ENCODE measurements at places on chromosomes 1 and 21. TPM values are rescaled to one million over a fixed set of nuclear protein-coding genes. Genes with fewer than 3 reads are reported as not detected.
A peak's percentile ranks its signal among the peaks of the same experiment; 100 is the strongest.

Gene FAM163A
- not detected for total RNA-seq

DNA sequence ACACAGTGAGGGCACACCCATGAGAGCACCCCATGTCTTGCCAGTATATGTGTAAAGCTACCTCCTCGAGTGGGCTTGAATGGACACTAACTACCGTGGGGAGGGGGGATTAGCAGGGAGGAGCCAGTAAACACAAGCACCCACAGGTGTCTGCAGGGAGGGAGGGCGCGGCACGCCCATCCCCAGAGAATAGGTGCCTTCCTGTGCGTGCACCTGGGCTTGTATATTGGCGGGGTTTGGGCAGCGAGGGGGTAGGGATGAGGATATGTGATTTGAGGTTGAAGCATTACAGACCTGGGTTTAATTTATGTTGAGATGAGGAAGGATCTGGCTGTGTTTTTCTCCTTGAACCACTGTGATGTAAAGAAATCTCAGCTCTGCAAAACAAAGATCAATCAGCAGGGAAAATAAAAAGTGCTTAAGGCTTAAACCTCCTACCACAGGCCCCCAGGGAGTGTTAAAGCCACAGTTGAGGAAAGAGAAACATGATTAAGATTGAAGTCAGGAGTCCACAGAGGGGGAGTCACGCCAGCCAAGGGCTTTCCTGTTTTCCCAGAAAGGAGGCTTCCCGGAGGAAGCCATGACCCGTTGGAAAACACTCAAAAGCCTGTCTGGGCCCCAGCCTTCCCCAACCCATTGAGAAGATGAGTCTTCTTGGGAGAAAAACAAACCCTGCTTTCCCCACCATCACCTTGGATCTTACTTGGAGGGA is 80.0 kb downstream of the CAMK2N1 start:
- DNase-seq, result peak; percentile 50
- no peak overlapping the region for H3K27ac ChIP-seq
- H3K27me3 ChIP-seq, result peaks cover 85% of the 10 kb centered on the region
- H3K4me1 ChIP-seq, result peaks cover 3% of the 10 kb centered on the region
- H3K36me3 ChIP-seq, result no peaks in the 10 kb centered on the region

DNA sequence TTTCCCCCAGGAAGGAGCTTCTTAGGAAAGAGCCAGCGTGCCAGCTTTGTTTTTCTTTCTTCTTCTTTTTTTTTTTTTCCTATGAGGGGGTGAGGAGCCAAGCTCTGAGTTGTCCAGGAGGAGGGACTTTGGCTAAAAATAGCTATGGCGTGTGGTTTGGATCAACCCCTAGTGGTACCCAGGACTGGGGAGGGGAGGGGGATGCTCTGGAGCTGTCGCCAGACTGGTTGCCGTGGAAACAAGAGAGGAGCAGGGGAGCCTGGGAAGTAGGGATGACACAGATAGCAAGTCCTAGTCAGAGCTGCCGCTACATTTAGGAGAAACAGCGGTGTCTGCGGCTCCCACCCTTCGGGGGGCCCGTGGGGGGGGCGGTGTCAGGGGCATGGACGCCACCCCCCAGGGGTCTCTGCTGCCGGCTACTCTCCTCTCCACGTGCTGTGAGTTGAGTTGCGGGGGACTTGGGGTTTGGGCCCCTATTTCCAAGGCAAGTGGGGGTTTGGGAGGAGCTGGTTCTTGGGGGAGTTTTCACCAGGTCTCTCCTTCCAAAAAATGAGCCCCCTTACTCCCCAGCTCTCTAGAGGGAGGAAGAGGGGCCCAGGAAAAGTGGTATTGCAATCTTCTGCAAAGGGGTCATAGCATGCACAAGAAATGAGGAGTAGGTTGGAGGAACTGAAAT is at the start of gene KCNJ9:
TSS of gene KCNJ9 (plus strand) at position 278 of the 676 bp plus-strand sequence. CDS start 2,493 bp downstream, outside the sequence.
- peak; percentile 71 for DNase-seq
- H3K27me3 ChIP-seq, result peaks cover 68% of the 10 kb centered on the region
- H3K4me3 ChIP-seq, result no peak within 1 kb of the TSS
- no peak within 1 kb of the TSS for H3K27ac ChIP-seq
- no peaks in the 10 kb centered on the region for H3K4me1 ChIP-seq

GRCh38 chr1:41618066-41618825 is 133.8 kb upstream of the EDN2 start:
- no peaks in the 10 kb centered on the region for H3K36me3 ChIP-seq
- DNase-seq, result peak; percentile 45
- H3K4me1 ChIP-seq, result peaks cover under 1% of the 10 kb centered on the region
- no peaks in the 10 kb centered on the region for H3K27me3 ChIP-seq

Gene MATN1
- total RNA-seq, result not detected

Gene ADAMTS4
- total RNA-seq, result 4.4 TPM

GRCh38 chr1:24990779-24991641 is 60.9 kb upstream of the RUNX3 start:
- H3K4me3 ChIP-seq, result no peak overlapping the region
- no peaks in the 10 kb centered on the region for H3K36me3 ChIP-seq
- H3K4me1 ChIP-seq, result no peaks in the 10 kb centered on the region
- no peak for DNase-seq
